Thoracic aorta (tissue), 2 donors: ENCODE measurements at places on chromosomes 11 and 22. TPM values are rescaled to one million over a fixed set of nuclear protein-coding genes. Genes with fewer than 3 reads are reported as not detected.

- H3K27ac ChIP-seq, result no peak overlapping the region
- no peak for DNase-seq
- no peak overlapping the region for H3K4me3 ChIP-seq
- H3K36me3 ChIP-seq, result peaks cover 3% of the 10 kb centered on the region
- H3K4me1 ChIP-seq, result peaks cover 49% of the 10 kb centered on the region
These were observed 41.1 kb downstream of the MN1 start for GRCh38 chr22:27760474-27760873.

DNA sequence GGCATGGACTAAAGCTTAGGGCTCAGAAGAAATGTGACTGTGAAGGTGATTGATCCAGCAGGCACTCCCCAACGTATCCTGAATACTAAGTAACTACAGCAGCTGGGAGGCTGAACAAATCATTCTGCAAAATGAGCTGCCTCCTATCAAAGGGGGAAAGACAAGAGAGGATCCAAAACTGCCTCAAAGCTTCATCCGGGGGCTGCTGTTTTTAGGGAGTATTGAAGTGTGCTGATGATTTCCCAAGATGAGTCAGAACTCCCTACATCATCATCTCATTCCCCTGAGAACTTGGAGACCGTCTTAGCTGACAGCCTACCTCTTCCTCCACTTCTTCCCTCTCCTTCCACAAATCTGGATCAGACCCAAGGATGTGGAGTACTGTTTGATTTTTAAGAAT, 108.4 kb upstream of the GRAMD1B start:
- H3K36me3 ChIP-seq, result no peaks in the 10 kb centered on the region
- H3K27me3 ChIP-seq, result no peaks in the 10 kb centered on the region
- no peak overlapping the region for H3K27ac ChIP-seq
- H3K4me3 ChIP-seq, result no peak overlapping the region
- DNase-seq, result no peak

DNA sequence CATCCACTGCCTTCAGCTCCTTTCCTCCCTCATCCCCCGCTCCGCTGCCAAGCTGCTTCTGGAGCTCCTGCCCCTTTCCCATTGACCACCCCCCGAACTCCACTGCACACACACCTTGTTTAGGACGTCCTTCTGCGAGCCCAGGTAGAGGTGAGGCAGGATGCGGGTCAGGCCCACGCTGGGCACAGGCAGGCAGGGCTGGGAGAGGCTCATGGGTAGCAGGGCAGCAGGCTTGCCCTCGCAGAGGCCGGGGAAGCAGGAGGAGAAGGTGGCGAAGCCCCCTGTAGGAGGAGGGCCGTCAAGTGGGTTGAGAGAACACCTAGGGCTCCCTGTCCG, 13.3 kb downstream of the DUSP8 start:
- H3K36me3 ChIP-seq, result peaks cover 29% of the 10 kb centered on the region
- no peak for DNase-seq
- no peaks in the 10 kb centered on the region for H3K27me3 ChIP-seq

The OR56A3 gene
- not detected for total RNA-seq

DNA sequence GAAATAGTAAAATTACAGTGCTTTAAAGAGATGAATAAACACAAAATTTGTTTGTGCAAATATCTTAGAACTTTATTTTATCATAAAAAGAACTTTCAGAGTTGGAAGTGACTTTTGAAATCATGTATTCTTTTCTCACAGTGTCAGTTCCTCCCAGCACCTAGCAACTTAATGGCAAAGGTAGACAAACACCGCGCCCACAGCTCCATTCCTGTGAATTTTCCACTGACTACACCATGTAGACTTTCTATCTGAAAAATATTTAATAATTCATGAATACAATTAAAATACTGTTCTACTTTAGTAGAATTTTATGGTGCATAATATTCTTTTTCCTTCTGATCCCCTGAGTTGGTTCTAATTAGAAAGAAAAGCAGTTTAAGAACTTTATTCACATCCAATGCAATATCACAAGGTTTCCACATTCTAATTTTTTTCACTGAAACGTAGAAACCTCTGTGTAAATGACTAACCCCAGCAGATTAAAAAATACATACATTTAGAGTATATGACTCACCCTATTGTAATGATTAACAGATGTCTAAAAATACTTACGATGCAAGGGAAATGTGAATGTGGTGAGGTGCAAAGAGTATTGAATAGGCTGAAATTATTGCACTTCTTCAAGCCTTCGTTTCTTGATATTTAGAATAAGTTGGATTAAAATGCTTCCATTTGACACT, 218.2 kb upstream of the CCDC179 start:
- H3K27me3 ChIP-seq, result no peaks in the 10 kb centered on the region
- H3K4me1 ChIP-seq, result no peaks in the 10 kb centered on the region
- H3K36me3 ChIP-seq, result no peaks in the 10 kb centered on the region
- no peak overlapping the region for H3K4me3 ChIP-seq

The CEND1 gene
- not detected for total RNA-seq

The MRGPRX4 gene
- total RNA-seq, result not detected

- no peak overlapping the region for H3K27ac ChIP-seq
- no peak overlapping the region for H3K4me3 ChIP-seq
- no peaks in the 10 kb centered on the region for H3K36me3 ChIP-seq
- H3K4me1 ChIP-seq, result no peaks in the 10 kb centered on the region
These were observed 20.2 kb downstream of the MS4A6E start for GRCh38 chr11:60347084-60347797.

GRCh38 chr11:85698195-85698594, 12.2 kb upstream of the CCDC89 start:
- no peak overlapping the region for H3K27ac ChIP-seq
- DNase-seq, result no peak
- no peak overlapping the region for H3K4me3 ChIP-seq
- no peaks in the 10 kb centered on the region for H3K36me3 ChIP-seq
- no peaks in the 10 kb centered on the region for H3K27me3 ChIP-seq
- no peaks in the 10 kb centered on the region for H3K4me1 ChIP-seq

GRCh38 chr11:45021001-45021400, 70.3 kb upstream of the TP53I11 start:
- H3K4me1 ChIP-seq, result peaks cover 29% of the 10 kb centered on the region
- peak overlapping the region; percentile 59 for H3K27ac ChIP-seq
- no peaks in the 10 kb centered on the region for H3K36me3 ChIP-seq
- no peak for DNase-seq
- no peaks in the 10 kb centered on the region for H3K27me3 ChIP-seq

The ZFTA gene
- 27.5 TPM for total RNA-seq

The OR2AG1 gene
- total RNA-seq, result not detected

The CNIH2 gene
- not detected for total RNA-seq

The PMM1 gene
- 25.3 TPM for total RNA-seq

DNA sequence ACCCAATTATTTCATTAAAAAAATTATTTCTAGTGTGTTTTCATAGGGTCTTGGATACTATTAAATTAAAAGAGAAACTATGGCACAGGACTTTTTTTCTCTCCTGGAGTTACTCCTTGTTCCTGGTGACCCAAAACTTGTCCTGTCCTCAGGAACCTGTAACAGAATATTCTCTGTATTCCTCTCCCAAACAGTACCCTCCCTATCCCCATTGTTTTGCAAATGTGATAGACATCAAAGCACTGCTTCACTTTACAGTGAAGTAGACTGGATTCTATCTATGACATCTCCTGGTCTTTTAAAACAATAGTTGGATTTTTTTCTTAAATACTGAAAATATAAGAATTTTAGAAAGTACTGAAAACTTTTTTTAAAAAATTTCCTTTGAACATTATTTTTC, 37.2 kb downstream of the FAR1 start:
- peaks cover 5% of the 10 kb centered on the region for H3K36me3 ChIP-seq
- no peak for DNase-seq
- no peaks in the 10 kb centered on the region for H3K4me1 ChIP-seq
- no peak overlapping the region for H3K4me3 ChIP-seq
- H3K27ac ChIP-seq, result no peak overlapping the region

The MS4A6E gene
- total RNA-seq, result not detected

- DNase-seq, result peak; percentile 29
- peak within 1 kb of the TSS; percentile 92 for H3K4me3 ChIP-seq
- H3K4me1 ChIP-seq, result peaks cover 32% of the 10 kb centered on the region
- H3K27me3 ChIP-seq, result no peaks in the 10 kb centered on the region
These were observed at the start of gene FUT4 for GRCh38 chr11:94543695-94544645. FUT4 (plus strand) TSS chr11:94543921; CDS start chr11:94544134, 213 bp downstream.

- DNase-seq, result peak; percentile 60
- H3K36me3 ChIP-seq, result no peaks in the 10 kb centered on the region
- H3K4me3 ChIP-seq, result peak within 1 kb of the TSS; percentile 95
- H3K27ac ChIP-seq, result peak within 1 kb of the TSS; percentile 97
These were observed at the start of gene MICAL2 for GRCh38 chr11:12110201-12110713. MICAL2 (plus strand) TSS chr11:12110590; CDS start chr11:12162156, 51,566 bp downstream.

GRCh38 chr22:35785181-35785923, 67.7 kb downstream of the APOL5 start:
- H3K4me3 ChIP-seq, result no peak overlapping the region
- H3K27me3 ChIP-seq, result no peaks in the 10 kb centered on the region
- H3K4me1 ChIP-seq, result peaks cover 49% of the 10 kb centered on the region
- no peak for DNase-seq

GRCh38 chr22:49372530-49373288, 455.0 kb downstream of the BRD1 start:
- H3K4me1 ChIP-seq, result no peaks in the 10 kb centered on the region
- no peak overlapping the region for H3K4me3 ChIP-seq
- no peak for DNase-seq
- H3K27me3 ChIP-seq, result no peaks in the 10 kb centered on the region
- no peak overlapping the region for H3K27ac ChIP-seq

The ADM2 gene
- total RNA-seq, result not detected

GRCh38 chr11:41018224-41018623, 441.2 kb downstream of the LRRC4C start:
- H3K27ac ChIP-seq, result no peak overlapping the region
- DNase-seq, result no peak
- no peaks in the 10 kb centered on the region for H3K4me1 ChIP-seq
- no peaks in the 10 kb centered on the region for H3K27me3 ChIP-seq
- no peak overlapping the region for H3K4me3 ChIP-seq
- no peaks in the 10 kb centered on the region for H3K36me3 ChIP-seq

DNA sequence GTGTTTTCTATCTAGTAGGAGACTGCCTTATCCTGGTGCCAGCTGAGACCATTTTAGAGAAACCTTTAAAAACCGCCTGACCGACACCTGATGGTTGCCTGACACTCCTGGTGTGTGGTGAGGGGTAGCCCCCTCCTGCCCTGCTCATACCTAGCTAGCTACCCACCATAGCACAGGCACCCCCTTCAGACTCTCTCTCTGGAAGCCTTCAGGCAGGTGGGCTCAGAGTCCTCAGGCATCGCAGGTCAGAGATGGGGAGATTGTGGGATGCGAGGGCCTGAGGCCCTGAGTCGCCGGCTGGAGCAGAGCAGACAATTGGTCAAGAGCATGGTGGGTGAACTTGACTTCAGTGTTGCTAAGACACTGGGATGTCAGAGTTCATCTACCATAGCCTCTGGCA, 424.6 kb downstream of the BRD1 start:
- H3K27ac ChIP-seq, result no peak overlapping the region
- no peaks in the 10 kb centered on the region for H3K4me1 ChIP-seq
- no peak for DNase-seq
- H3K27me3 ChIP-seq, result no peaks in the 10 kb centered on the region
- no peak overlapping the region for H3K4me3 ChIP-seq
- no peaks in the 10 kb centered on the region for H3K36me3 ChIP-seq

DNA sequence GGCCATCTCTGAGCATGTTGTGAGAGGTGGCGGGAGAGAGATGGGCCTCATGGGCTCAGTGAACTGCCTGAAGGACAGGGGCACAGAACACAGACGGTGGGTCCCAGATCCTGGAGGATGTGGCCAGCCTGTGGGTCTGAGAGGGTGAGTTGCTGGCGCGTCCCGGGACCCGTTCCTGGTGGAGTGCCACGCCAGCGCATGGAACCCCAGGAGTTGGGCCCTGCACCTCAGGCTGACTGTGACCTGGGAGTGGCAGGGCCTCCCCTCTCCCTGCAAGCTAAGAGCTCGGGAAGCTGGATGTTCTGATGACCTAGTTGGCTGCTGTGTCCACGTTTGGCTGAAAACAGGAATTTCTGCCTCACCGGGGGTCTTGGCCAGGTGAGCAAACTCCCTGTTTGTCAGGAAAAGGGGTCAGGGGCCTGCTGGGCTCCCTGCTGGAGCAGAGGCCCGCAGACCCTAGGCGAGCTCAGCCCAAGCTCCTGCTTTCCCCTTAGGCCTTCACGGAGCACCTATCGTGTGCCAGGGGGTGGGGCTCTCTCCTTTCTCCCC, 15.0 kb downstream of the LRRC32 start:
- peak overlapping the region; percentile 91 for H3K27ac ChIP-seq
- peaks cover 22% of the 10 kb centered on the region for H3K36me3 ChIP-seq
- DNase-seq, result no peak
- H3K4me3 ChIP-seq, result no peak overlapping the region
- peaks cover 34% of the 10 kb centered on the region for H3K4me1 ChIP-seq
- H3K27me3 ChIP-seq, result no peaks in the 10 kb centered on the region

The PRODH gene
- 16.0 TPM for total RNA-seq

GRCh38 chr11:128058580-128059208, 528.7 kb downstream of the ETS1 start:
- peak overlapping the region; percentile 88 for H3K27ac ChIP-seq
- no peaks in the 10 kb centered on the region for H3K36me3 ChIP-seq
- peaks cover 61% of the 10 kb centered on the region for H3K4me1 ChIP-seq
- no peak overlapping the region for H3K4me3 ChIP-seq
- DNase-seq, result no peak

DNA sequence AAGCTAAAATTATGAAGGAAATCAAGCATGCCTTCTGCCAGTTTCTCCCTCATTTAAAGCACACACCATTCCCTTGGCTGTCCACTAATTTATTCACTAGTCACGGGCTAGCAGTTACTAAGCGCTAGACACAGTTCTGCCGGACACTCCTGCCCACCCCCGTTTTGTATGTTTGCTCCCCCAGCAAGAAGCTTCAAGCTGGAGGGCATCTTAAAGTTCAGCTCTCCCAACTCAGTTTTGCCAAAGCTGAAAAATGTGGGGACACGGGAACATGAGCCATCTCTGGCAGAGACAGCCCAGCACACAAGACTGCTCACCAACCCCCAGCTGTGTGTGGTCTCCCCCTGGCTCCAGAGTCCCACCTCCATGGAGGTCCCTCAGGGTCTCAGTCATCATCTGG, 263.6 kb downstream of the BRD1 start:
- no peak for DNase-seq
- no peak overlapping the region for H3K27ac ChIP-seq
- H3K4me3 ChIP-seq, result no peak overlapping the region
- no peaks in the 10 kb centered on the region for H3K27me3 ChIP-seq

- peaks cover 35% of the 10 kb centered on the region for H3K36me3 ChIP-seq
- H3K27ac ChIP-seq, result peak overlapping the region; percentile 94
- no peaks in the 10 kb centered on the region for H3K27me3 ChIP-seq
- no peak for DNase-seq
These were observed 78.3 kb downstream of the ZBTB16 start for GRCh38 chr11:114137838-114138237.

- peaks cover 3% of the 10 kb centered on the region for H3K4me1 ChIP-seq
- H3K27ac ChIP-seq, result no peak overlapping the region
- peaks cover 32% of the 10 kb centered on the region for H3K36me3 ChIP-seq
- no peak for DNase-seq
- H3K4me3 ChIP-seq, result no peak overlapping the region
- H3K27me3 ChIP-seq, result no peaks in the 10 kb centered on the region
These were observed 27.5 kb downstream of the LARGE2 start for GRCh38 chr11:45949992-45950407.

The BCO2 gene
- total RNA-seq, result 26.6 TPM

- no peak for DNase-seq
- no peaks in the 10 kb centered on the region for H3K27me3 ChIP-seq
- H3K4me1 ChIP-seq, result peaks cover 20% of the 10 kb centered on the region
- peak within 1 kb of the TSS; percentile 70 for H3K4me3 ChIP-seq
- H3K36me3 ChIP-seq, result no peaks in the 10 kb centered on the region
These were observed at the start of gene ELMOD1 for GRCh38 chr11:107590460-107591377. ELMOD1 (plus strand) TSS chr11:107591147; CDS start chr11:107618190, 27,043 bp downstream.

- H3K4me3 ChIP-seq, result no peak overlapping the region
- H3K36me3 ChIP-seq, result no peaks in the 10 kb centered on the region
- H3K27ac ChIP-seq, result no peak overlapping the region
- no peaks in the 10 kb centered on the region for H3K27me3 ChIP-seq
- DNase-seq, result no peak
- no peaks in the 10 kb centered on the region for H3K4me1 ChIP-seq
These were observed 1.6 kb upstream of the ELFN2 start for GRCh38 chr22:37428649-37429586.
